ENCODE measurements at places on chromosomes 13 and 19.

DNA sequence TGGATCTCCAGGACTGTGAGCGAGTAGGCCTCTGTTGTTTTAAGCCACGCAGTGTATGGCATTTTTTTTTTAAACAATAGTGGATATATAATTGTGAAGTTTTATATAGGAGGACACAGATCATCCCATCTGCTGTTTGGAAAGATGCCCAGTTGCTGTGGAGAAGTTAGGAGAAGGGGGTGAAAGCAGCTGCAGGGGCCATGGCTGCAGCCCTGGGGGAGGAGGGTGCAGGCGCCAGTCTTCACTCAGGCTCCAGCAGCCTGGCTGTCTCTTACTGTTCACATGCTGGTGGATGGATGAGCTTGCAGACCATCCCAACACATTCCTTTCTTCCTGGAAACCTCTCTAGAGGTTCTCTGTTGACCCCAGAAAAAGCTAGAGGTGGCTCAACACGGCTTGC, 242.3 kb downstream of the TEX29 start:
- no peak for DNase-seq

DNA sequence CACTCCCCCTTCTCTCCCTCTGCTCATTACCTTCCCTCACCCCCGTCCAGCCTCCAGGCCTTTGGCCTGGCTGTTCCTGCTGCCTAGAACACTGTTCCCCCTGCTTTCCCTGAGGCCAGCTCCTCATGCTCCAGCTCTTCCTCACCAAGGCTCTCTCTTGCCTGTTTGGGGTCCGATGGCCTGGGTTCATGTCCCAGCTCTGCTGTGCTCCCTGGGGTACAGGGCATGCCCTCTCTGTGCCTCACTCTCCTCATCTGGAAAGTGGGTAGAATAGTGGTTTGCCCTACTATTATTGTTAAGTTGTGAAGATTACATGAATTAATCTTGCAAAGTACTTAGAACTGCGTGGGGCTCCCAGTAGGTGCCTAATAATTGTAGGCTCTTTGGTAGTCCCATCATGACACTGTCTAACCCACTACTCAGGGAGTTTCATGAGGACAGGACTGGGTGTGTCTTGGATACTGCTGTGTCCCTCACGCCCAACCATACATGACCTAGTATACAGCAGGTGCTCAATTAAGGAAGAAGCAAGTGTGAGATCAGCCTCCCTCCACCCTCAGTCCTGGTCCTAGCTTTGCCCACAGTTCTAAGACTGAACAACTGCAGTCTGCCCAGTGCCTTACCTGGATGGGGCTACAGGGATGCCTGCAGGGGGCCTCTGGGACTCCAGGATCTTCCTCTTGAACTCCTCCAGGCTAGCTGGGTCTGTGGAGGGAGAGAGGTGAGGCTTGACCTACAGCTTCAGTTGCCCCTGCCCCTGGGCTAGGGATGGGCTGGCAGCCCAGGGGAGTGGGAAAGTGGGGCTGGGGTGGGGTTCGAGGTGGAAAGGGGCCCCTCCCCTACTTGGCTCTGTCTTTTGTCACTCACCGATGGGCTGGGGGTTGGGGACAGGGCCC, 17.0 kb downstream of the PLVAP start:
- DNase-seq = no peak

- no peak for DNase-seq
Measured at GRCh38 chr13:31435536-31435935, 235.8 kb downstream of the B3GLCT start.

DNA sequence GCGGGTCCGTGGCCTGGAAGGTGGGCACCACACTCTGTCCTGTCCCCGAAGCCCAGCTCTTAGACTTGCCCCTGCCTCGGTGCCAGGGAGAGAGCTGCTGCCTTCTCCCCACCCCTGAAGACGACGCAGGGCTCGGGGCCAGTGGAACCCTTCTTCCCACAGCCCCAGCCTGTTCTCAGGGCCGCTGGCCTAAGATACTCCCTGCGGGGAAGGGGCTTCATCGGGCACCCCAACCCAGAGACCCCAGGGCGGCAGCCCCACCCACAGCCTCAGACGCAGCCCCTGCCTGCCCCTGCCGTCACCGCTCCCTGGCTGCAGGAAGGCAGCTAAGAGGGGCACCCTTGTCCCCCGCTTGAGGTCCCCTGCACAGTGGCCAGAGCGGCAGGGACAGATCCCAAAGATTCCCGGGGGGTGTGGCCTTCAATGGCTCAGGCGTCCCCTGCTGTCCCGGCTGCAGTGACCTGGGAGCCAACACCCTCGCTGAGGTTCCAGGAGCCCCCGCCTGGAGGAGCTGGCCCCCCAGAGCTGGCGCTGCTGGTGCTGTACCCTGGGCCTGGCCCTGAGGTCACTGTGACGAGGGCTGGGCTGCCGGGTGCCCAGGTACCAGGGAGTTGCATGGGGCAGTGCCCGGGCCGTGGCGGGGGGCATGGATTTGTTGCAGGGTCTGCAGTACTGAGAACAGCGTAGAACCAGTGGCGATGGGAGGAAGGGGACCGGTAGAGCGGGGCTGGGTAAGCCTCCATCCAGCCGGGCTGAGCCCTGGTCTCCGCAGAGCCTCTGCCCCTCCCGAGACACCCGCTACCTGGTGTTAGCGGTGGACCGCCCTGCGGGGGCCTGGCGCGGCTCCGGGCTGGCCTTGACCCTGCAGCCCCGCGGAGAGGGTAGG, 1.0 kb downstream of the AMH start:
- peak; percentile 10 for DNase-seq

GRCh38 chr13:111248822-111249221, 71.6 kb upstream of the TEX29 start:
- no peak for DNase-seq

GRCh38 chr19:48645620-48646000, 377 bp downstream of the CA11 start:
- DNase-seq = no peak

GRCh38 chr19:35212241-35212640, 16.3 kb downstream of the FAM187B start:
- no peak for DNase-seq

DNA sequence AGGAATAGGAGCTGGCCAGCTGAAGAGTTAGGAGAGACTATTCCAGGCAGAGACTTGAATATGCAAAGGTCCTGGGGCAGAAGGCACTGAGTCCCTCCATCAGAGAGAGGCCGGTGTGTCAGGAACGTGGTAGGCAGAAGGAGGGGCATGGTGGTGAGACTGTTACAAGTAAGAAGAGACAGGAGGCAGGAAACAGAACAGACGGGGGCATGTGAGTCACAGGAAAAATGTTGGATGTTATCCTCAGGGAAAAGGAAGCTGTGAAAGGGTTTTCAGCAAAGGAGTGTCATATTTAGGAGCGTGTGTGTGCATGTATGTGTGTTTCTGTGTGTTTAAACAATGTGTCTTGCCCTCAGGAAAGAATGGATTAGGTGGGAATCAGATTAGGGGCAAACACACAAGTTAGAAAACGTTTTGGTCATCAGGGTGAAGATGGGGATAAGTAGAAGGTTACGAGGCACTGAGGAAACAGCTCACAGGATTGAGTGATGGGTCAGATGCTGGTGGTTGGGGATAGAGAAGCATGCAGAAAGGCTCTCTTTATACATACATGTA, 1.1 kb downstream of the EDDM13 start:
- DNase-seq = no peak

DNA sequence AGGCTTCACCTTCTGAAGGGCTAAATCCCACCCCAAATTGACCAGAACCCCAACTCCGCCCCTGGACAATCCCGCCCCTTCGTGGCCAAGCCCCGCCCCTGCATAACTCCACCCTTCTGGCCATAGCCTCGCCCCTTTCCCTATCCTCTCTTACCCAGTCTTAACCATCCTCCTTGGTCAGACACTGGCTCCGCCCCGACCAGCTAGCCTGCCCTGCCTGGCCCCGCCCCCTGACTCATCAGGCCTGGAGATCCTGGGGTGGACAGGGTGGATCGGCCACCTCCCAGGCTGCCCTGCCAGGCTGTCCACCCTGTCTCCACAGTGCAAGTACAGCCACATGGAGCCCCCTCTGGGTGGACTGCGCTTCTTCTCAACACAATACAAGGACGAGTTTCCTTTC, 8.0 kb upstream of the ZNF358 start:
- peak; percentile 19 for DNase-seq

GRCh38 chr13:38538422-38538821, 148.5 kb upstream of the FREM2 start:
- no peak for DNase-seq

DNA sequence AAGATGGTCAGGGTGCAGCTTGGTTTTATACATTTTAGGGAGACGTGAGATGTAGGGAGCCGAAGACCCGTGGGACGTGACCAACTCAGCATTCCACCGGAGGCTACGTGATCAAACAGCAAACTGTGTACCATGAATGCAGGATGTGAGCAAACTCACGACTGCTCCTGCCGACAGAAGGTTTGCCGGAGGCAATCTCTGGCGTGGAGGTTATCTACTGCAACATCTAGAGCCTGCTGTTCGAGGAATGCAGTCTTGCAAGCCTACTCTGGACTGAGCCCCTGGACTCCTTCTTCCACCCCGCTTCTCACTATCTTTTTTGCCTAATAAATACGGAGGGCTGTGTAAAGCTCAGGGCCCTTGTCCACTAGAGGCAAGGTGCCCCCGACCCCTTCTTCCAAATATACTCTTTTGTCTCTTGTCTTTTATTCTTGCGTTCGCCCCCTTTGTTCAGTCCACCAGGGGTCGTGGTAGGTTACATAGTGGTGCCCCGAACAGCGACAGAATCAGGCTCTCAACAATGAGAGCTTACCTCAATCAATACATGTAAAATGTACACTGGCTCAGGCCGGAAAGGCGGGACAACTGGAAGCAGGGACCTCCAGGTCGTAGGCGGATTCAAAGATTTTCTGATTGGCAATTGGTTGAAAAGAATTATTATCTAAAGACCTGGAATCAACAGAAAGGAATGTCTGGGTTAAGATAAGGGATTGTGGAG, 8.9 kb upstream of the OR1I1 start:
- no peak for DNase-seq

- no peak for DNase-seq
Measured at GRCh38 chr13:99958406-99959126, 13.0 kb downstream of the ZIC5 start.

DNA sequence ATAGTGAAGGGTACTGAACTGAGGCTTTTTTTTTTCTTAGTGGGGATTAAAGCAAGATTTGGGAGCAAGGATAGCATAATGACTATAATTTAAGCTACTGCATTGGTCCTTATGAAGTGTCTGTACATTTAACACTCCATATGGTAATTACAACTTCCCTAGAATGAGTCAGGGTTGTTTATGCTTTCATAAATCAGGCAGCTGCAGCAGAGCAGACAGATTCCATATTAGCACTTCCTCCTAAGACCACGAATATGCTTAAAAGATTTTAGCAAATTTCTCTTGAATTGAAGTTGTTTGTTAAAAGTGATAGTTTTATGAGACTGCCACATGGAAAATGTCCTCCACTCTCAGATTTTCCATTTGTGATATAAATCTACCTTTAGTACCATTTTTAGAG, 401.1 kb upstream of the SPRY2 start:
- DNase-seq = no peak

GRCh38 chr13:26019881-26020870, 31.6 kb downstream of the SHISA2 start:
- no peak for DNase-seq

- no peak for DNase-seq
Measured at GRCh38 chr19:51034704-51035103, at the start of gene KLK12. TSS of gene KLK12 (minus strand) at chr19:51035002. CDS start at chr19:51034621, 381 bp downstream.

DNA sequence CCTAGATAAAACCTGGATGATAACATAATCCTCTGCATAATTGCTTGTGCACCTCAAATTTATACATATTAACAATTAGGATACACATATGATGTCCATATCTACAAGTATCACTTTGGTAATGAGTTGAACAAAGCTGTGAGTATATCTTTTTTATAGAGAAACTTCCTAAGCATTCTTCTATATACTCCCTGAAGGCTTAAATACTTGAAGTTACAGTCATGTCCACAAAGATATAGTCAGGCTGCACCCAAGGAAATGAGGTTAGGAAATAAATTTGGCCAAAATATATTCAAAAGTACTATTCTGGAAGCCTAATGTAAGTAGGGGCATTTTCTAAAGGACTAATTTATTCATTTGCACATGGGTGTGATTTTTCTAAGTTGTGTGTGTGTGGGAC, 761.5 kb downstream of the PCDH9 start:
- DNase-seq = no peak

- DNase-seq = no peak
Measured at GRCh38 chr19:50492303-50493052, 15.8 kb upstream of the GARIN5A start.

DNA sequence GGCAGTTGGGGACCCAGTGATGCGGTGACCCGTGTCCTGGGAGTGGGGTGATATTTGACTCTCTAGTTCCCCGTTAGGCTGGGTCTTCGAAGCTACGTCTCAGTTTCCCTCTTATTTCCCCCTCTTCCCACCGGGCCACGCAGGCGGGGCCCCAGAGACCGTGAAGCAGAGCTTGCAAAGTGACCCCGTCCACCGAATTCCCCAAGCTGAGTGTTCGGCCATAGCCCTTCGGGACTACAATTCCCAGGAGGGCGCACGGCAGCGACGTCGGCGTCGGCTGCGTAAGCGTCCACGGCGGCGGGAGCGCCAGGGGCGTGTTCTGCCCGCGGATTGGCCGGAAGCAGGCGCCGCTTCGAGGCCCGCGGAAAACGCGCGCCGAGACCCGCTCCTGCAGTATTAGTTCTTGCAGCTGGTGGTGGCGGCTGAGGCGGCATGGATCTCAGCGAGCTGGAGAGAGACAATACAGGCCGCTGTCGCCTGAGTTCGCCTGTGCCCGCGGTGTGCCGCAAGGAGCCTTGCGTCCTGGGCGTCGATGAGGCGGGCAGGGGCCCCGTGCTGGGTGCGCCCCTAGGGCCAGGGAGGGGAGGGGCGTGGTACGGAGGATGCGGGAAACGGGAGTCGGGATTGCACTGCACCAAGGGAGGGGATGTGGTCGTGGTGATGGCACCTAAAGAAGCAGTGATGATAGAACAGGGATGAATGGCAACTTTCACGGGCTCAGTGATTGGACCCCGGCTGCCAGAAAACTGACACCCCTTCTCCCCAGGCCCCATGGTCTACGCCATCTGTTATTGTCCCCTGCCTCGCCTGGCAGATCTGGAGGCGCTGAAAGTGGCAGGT, at the start of gene RNASEH2A:
TSS of gene RNASEH2A (plus strand) at position 343 of the 840 bp plus-strand sequence. CDS start at position 433, 90 bp downstream.
- peak; percentile 90 for DNase-seq

DNA sequence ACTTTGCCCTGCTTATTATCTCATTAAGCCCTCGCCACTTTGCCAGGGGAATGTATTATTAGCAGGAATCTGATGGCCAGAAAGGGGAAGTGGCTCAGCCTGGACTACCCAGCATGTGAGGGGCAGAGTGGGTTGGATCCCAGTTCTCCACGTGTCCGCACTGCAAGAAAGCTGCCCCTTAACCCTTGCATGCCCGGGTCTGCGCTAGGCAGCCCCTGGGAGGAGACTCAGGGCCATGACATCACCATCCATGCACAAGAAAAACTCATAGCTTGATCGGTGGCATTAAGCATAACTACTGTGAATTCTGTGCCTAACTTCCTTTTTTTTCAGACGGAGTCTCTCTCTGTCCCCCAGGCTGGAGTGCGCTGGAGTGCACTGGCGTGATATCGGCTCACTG, 8.9 kb downstream of the CACNG8 start:
- no peak for DNase-seq

GRCh38 chr13:62209529-62209928, 793.9 kb upstream of the PCDH20 start:
- DNase-seq = no peak

Measured in CD4-positive, alpha-beta T cell treated with Interferon alpha-2 for 1 hour (primary cell).